ENCODE measurements at places on chromosomes 12 and 14.

- no peak for DNase-seq
These were observed 15.2 kb downstream of the SLC8A3 start for GRCh38 chr14:70173569-70173968.

GRCh38 chr12:57175428-57176138, 28.2 kb upstream of the LRP1-AS start:
- DNase-seq: peak; percentile 80

GRCh38 chr12:110635055-110635454, 21.1 kb downstream of the TCTN1 start:
- DNase-seq: no peak

GRCh38 chr14:95069547-95069946, 87.8 kb downstream of the DICER1 start:
- DNase-seq: no peak

DNA sequence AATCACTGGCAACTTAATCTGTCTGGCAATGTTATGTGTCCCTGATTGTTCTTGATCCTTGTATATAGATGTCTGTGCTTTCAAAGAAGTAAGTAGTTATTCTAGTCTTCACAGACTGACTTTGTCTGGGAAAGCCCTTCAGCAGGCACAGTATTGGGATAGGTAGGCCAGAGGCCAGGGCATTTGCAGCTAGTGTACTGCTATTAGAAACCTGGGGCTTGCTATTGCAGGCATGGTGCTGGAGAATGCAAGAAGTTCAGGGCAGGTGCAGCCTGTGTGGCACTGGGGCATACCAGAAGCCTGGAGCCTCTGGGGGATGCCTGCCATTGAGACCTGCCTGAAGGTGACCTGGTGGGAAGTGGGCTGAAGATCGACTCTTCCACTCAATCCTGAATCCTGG, 96.3 kb downstream of the TMTC3 start:
- no peak for DNase-seq

DNA sequence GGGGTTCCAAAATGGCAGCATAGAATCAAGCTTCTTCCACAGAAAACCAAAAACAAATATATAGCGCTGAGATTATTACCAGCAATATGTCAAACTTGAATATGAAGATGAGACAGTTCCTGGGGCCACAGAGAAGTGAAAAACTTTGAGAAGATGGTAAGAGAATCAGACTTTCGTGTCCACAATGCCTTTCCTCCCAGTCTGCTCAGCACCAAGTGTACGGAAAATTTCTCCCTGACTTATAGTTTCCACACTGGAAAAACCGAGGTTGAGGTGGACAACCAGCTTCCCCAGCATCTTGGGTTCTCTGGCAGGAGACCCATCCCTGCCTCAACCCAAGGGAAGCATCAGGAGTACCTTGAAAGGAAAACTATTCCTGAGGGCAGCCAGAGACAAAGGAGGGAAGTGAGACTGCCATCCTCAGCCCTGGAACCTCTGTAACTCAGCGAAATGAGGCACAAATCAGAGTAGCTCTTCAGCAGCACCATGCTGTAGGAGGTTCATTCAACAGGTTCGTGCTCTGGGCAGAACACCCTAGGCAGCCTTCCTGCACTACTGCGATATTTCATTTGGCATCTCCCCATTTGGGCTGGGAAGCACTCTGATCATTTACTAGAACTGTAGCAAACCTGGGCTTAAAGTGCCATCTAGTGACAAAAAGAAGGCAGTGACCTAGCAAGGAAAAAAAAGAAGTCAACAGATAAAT, 52.4 kb upstream of the CAPRIN2 start:
- peak; percentile 80 for DNase-seq
